GM19239 (cell line): ENCODE measurements at places on chromosomes 7 and 10.

- no peak for DNase-seq
Measured at GRCh38 chr10:57015187-57015586, 654.1 kb upstream of the ZWINT start.

DNA sequence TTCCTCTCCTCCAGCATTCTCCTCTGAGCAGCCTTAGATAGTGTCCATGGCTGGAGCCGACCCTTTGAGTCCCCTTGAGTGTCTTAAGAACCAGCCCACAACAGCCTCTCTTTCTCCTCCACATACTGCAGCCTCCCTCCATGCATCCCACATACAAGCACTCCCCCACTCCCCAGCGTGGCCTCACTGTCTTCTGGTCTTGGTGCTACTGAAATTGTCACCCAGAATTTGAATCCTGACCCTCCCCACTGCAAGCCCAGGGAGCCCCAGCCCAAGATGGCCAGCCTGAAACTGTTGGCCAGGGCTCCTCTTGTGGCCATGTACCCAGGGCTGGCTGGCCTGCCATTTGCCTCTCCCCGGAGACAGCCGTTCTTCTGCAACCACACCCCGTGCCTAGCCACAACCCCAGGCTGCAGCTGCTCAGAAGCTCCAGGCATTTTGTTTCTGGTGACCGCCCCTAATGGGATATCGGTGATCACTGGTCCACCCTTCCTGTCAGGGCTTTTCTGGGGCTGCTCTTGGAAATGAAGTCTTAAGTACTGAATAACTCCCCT, 18.8 kb upstream of the SH2D4B start:
- DNase-seq, result no peak

- no peak for DNase-seq
Measured at GRCh38 chr10:76035206-76036110, 604.0 kb downstream of the LRMDA start.

GRCh38 chr7:98162758-98163157, 48.5 kb upstream of the BHLHA15 start:
- no peak for DNase-seq
